ENCODE measurements at places on chromosomes 6 and 20. TPM values are rescaled to one million over a fixed set of nuclear protein-coding genes. Genes with fewer than 3 reads are reported as not detected.

OR5V1 gene
- total RNA-seq: not detected

BNIP5 gene
- not detected for total RNA-seq

ZSCAN9 gene
- total RNA-seq: 14.0 TPM

GRCh38 chr20:34579191-34579978, 20.9 kb downstream of the MAP1LC3A start:
- DNase-seq: peak; percentile 85

DNA sequence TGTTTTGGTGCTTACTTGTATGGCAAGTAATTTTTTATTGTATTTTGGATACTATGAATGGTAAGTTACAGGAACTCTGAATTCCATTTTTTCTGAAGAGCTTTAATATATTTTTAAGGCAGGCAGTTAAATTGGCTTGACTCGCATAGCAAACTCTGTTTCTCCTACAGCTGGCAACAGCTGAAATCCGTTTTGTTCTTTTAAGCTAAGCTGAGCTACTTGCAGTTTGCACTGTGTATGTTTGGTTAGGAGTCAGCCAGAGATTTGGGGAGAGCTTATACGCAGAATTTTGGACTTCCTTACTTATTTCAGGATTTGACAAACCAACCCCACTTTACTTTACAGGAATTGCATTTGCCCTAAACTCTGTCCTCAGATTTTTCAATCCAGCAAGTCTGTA, 179.1 kb downstream of the COL19A1 start:
- DNase-seq: no peak

DNA sequence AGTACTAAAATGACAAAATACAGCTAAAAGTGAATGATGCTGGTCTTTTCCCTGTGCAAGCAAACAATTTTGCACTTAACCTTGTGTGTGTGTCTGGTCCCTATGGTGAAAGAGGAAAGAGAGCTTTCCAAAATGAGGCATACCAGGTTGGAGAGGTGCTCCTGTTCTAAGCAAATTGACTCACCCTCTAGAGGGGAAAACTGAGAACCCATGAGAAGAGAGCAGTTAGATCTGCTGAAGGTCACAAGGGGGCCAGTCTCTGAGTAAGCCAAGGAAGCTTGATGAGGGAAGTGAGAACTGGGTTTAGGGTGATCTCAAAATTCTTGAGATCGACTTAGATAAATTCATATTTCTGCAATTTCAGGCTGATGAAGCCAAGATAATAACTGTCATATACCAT, 157.5 kb upstream of the TBX18 start:
- no peak for DNase-seq

GRCh38 chr6:111750753-111751673, 122.2 kb downstream of the FYN start:
- no peak for DNase-seq

DNA sequence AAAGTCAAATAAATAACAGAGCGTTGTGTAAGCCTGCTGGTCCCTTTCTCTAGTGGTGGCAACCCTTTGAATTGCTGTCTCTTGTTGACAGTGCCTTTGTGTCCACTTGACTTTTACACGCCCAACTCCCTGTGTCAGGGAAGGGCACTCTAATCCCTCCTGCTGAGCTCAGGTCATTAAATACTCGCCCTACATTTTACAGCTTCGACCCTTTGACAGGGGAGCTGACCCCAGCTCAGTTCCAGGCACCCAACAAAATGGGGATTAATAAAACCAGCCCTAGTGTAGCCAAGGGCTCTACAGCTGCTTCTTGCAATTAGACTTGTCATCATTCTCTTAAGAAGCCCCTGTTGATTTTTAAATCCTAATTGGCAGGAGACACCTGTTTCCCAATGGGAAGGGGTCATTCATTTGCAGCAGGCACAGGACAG, 308.2 kb downstream of the EYA4 start:
- DNase-seq: no peak

- DNase-seq: no peak
Observed at GRCh38 chr20:48569679-48570078, 258.1 kb downstream of the PREX1 start.

GRCh38 chr6:14622085-14622484, 504.5 kb downstream of the CD83 start:
- no peak for DNase-seq

DNA sequence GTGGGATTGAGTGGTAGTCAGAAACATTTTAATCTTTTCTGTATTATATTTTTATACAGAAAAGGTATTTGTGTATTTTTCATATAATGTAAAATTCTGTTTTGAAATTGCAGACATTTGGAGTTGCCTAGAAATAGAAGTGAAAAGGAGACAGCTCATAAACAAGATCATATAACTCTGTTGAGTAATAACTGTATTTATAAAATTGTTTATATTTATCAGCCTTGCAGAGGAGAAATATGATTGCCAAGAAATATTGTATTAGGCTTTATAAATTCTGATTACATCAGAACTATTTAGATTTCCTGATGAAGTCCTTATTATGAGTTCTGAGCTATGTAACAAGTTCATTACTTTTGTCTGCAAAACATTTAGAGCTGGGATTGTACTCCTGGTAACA, 55.3 kb downstream of the RIPOR2 start:
- no peak for DNase-seq

- no peak for DNase-seq
Observed at GRCh38 chr6:125224231-125224861, 70.8 kb downstream of the TPD52L1 start.

DNA sequence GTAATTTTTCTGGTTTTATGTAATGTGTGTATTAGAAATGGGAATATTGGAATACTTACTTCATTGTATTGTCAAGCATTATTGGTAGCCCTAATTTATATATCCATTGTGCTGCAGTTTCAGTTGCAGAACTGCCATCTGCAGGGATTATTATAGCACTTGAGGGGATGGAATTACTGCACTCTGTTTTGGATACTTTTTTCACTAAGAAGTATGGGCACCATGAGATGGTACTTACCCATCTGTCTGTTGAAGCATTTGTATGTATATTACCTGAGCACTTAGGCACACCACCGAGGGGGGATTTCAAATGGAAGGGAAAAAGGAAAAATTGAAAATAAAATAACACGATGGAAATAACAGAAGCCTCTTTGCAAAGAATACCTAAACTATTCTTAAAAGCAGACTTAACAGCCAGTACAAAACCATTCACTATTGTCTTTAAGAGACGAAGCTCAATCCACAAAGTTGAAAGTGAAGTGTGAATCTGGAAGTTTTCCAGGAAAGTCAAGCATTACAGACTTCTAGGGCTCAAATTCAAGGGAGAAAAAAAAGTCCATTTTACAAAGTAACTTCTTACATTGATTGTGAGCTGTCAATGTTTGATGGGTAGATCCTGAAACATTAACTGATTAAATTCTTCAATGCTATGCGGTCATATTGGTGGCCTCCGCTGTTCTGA, 318.7 kb downstream of the SOX4 start:
- DNase-seq: no peak

Measured in A172 (cell line).